Nephron progenitor cell (in vitro differentiated cells): ENCODE measurements at places on chromosomes 3 and 15.
A peak's percentile ranks its signal among the peaks of the same experiment; 100 is the strongest.

DNA sequence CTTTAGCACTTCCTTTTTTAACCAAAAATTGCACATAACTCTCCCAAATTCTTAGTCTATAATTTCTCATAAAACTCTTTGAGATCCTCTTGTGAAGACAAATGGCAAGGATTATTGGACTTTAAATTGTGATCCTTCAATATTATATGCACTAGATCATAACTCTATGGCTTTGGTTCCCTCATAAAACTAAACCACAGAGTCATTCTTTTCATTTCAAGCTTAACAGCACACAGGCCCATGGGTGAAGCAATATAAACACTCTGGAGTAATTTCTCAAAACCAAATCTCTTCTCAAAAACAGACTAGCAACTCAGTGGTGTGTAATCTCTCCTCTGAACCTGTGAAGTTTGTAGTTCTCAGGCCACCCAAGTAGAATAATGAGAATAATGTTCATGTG lies 171.0 kb upstream of the NECTIN3 start:
- no peak for DNase-seq

GRCh38 chr3:17979911-17980310 lies 237.5 kb upstream of the TBC1D5 start:
- DNase-seq = no peak

- DNase-seq = no peak
These were observed 735 bp downstream of the STIMATE start for GRCh38 chr3:52896613-52897012.

- DNase-seq = no peak
These were observed 44.3 kb upstream of the DYNC1LI1 start for GRCh38 chr3:32614956-32615355.

- DNase-seq = no peak
These were observed 11.8 kb upstream of the CXCR6 start for GRCh38 chr3:45931496-45931895.

GRCh38 chr3:192281207-192281880 lies 446.0 kb downstream of the FGF12 start:
- no peak for DNase-seq

- DNase-seq = peak; percentile 54
These were observed 79.3 kb downstream of the ATP10A start for GRCh38 chr15:25783607-25784540.

GRCh38 chr3:183635107-183635430 lies 354 bp upstream of the KLHL24 start:
- DNase-seq = no peak

- no peak for DNase-seq
These were observed 533.1 kb upstream of the NAALADL2 start for GRCh38 chr3:174325834-174326700.

DNA sequence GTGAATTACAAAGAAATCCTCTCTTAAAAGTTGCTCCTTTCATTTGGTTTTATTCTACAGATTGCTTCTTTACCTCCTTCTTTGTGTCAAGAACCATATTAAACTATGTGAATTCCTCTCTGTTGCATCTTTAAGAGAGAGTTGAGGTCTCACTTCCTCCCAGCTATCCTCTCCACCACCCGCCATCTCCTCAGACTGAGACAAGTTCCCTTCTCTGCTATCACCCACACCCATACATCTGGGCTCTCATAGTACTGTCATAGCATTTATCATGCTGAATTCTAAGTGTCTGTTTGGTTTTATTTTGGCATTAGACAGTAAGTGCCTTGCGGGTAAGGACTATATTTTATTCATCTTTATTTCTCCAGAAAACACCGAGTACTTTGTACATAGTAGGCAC lies 54.2 kb downstream of the B3GALNT1 start:
- DNase-seq = no peak

GRCh38 chr3:10459954-10460754 lies 45.2 kb downstream of the ATP2B2 start:
- peak; percentile 98 for DNase-seq

- peak; percentile 46 for DNase-seq
These were observed 268.7 kb downstream of the XXYLT1 start for GRCh38 chr3:195001961-195002861.

DNA sequence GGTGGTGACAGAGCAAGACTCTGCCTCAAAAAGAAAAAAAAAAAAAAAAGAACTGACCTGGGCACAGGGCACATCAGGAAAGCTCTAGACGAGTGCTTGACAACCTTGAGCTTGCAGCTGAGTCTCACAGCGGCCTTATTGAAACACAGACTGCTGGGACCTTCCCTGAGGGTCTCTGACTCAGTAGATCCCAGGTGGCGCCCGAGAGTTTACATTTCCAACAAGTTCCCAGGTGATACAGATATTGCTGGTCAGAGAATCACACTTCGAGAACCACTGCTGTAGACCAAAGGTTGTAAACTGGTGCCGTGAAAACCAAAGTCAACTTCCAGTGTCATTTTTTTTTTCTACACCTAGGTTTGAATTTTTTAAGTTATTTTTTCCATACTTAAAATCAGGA lies 573.2 kb upstream of the MDFIC2 start:
- DNase-seq = no peak

DNA sequence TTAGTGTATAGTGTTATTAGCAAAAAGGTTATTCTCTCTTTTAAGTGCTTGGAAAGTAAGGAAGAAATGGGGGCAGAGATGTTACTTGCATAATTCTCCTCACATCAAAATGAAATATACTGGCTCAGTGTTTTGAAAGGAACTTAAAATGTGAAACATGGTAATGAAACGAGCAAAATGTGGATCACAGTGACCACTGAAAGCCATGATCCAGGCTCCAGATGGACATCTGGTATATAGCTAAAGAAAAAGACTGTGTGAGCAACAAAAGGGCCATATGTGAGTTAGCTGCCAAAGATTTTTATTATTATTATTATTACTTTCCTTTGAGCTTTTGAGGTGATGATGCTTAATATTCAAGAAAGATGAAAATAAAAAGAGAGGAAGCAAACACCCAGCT lies 89.6 kb downstream of the GAP43 start:
- no peak for DNase-seq

GRCh38 chr15:57031605-57032004 lies 113.2 kb downstream of the TCF12 start:
- DNase-seq = no peak

DNA sequence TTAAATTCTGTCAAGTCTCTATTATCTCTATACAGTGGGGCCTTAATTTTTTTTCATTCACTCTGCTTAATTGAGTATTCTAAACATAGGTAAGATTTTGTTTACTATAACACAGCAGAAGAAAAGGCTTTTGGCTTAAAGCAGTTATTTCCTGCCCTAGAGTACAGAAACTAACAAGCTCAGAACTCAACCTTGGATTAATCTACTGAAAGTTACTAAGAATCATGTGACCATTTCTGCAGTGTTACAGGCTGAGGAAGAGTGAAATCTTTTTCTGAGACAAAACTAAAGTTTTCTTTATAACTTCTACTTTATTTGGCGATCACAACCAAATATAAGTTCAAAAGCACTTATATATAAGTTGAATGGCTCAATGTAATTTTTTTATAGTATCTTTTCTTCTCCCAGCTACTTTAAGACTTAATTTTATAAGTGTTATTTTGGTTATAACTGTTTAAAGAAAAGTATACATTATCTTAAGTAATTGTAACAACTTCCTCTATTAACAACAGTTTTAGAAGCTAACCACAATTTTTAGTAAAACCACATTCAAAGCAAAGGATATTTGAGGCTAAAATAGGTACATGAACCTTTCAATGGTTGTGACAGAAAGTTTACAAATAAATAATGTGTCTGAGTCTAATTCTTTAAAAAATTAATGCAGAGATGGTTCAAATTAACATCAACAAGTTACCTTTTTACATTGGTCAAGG lies 240.6 kb upstream of the NAALADL2 start:
- no peak for DNase-seq

- DNase-seq = no peak
These were observed 567.8 kb downstream of the ZPLD1 start for GRCh38 chr3:103002425-103003176.

DNA sequence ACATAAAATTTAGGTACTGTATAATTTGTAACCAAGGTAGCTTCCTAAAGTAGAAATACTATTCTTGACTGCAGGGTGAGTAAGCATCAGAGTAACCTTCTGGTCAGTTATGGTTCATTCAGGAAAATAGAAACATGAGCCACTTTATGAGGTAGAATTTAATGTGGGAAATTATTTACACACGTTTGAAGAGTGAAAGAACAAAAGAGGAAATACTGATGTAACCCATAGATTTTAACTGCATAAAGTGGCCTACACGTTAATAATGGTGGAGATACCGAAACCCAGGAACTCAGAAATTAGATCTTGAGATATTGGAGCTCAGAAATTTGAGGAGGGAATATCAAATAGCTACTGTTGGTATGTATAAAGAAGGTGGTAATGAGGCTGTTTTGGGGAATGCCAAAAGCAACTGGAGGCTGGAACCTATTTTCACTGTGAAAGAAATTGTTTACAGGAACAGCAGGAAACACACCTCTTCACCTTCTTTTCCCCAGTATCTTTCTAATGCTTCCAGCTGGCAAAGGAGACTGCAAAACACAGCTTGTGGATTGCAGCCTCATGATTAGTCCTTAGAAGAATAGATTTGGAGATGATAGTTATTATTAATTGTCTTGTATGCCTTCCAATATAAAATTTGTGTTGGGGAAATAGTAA lies 216.1 kb downstream of the DOCK3 start:
- DNase-seq = no peak

- DNase-seq = no peak
These were observed 45.9 kb upstream of the ULK4 start for GRCh38 chr3:42007785-42008184.

GRCh38 chr15:66711862-66712261 lies 9.8 kb downstream of the SMAD6 start:
- no peak for DNase-seq

GRCh38 chr3:185712337-185712736 lies 112.5 kb downstream of the IGF2BP2 start:
- no peak for DNase-seq

DNA sequence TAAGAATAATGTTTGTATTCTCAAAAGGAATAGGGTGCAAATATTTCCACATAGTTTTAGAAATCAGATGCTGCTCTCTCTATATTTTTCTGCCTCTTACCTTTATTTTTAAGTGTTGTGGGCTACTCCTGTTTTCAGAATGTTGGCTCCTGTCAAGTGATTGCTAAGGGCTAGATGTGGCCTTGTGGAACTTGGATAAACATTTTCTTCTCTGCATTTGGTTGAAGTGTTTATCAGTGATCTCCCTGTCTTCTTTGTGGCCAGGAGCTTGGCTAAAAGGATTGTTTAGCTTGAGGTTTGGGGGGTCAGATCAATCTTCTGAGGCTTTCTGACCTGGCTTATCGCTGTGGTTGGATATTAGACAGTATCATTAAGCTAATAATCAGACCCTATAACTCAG lies 112.6 kb downstream of the TCF12 start:
- DNase-seq = no peak

- DNase-seq = no peak
These were observed 11.9 kb downstream of the MCM2 start for GRCh38 chr3:127610105-127610504.

- DNase-seq = no peak
These were observed 170.1 kb downstream of the IL5RA start for GRCh38 chr3:2940062-2940461.

- DNase-seq = no peak
These were observed 1.7 kb upstream of the STAB1 start for GRCh38 chr3:52493232-52494017.

- no peak for DNase-seq
These were observed 48.3 kb downstream of the SERPINI1 start for GRCh38 chr3:167783781-167784180.

DNA sequence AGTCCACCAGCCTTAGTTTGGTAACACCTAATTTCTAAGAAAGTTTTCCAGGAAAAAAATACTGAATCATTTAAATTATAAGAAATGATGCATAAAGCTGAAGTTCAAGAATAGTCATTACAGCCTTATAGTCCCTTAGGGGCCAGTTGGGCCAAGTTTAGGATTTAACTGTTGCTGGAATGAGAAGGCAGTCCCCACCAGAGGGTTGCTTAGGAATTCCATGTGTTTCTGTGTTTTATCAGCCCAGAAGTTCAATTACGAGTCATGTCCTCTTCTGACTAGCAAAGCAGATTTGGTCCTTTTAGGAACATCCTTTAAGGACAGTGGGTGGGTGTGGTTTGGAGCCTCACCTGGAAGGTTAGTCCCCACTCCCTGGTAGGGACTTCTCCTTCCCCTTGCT lies 57.0 kb upstream of the NR2E3 start:
- no peak for DNase-seq

DNA sequence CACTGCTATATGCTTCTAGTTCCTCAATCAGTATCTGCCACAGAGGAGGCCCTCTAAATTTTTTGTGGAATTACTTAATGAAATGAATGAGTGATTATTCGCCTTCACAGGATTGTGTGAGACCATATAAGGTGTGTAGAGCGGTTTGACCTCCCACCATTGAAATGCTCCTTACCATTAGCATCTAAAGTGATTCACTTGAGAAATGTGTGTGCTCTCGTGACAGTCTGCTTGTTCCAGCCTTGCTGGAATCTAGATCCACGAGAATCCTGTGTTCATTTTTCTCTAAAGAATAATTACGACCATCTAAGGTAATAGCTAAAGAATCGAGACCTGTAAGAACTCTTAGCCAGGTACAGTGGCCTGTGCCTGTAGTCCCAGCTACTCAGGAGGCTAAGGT lies 126.9 kb downstream of the FNDC3B start:
- DNase-seq = no peak

DNA sequence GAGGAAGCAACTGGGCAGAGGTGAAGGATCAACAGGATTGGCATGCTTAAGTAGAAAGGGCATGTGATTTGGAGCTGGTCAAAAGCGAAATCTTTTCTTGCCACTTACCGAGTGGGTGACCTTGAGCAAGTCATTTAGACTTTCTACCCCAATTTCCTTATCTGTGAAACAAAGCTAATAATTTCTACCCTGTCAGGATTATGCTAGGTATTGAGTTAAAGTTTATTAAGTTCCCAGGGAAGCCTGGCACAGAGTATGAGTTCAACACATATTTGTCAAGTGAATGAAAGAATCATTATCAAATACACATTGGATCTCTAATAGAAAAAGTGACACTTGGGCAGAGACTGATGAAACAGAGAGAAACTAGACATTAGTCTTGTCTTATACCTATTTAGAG lies 66.4 kb upstream of the FRMD4B start:
- no peak for DNase-seq

- no peak for DNase-seq
These were observed 110.5 kb downstream of the AKAP13 start for GRCh38 chr15:85490856-85491255.

DNA sequence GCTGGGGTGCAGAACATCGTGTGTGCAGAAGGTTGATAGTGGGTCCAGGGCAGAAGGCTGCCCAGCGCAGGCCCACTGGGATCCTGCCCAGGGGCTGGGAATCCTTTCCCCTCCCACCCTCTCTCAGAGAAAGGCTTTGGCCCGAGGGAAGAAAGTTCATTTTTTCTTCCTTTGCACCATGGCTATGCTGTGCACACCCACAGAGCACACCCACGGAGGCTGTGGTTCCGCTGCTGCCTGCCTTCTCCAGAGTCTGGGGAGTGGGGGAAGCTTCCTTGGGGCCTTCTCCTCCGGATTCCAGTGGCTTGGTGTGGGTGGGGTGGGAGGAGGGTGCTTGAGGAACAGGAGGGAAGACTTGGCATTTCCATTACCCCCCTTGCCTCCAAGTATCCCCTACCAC lies 7.0 kb upstream of the PRKCD start:
- no peak for DNase-seq
